ENCODE measurements at places on chromosomes 2 and 18.

DNA sequence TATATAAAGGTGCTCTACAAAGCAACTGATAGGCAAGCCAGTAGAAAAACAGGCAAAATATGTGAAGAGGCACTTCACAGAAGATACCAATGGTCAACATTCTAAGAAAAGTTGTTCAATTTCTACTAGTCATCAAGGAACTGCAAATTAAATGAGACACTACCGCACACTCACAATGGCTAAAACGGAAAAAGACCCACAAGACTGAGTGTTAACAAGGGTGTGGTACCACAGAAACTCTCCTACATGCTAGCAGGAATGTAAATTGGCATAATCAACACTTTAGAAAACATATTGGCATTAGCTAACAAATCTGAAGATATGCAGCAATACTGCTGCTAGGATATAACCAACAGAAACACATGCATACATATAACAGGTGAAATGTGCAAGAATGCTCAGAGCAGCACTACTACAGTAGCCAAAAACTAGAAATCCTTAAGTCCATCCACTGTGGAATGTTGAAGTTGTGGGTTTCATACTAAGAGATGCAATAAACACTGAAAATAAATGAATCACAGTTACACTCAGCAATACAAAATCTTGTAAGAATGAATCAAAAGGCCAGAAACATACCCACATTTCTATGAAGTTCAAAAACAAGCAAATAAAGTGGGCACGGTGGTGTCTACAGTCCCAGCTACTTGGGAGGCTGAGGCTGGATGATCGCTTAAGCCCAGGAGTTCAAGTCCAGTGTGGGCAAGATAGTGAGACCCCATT lies 9.2 kb downstream of the RNU4ATAC start:
- DNase-seq = no peak

- no peak for DNase-seq
Observed at GRCh38 chr2:188580738-188581137, 289.1 kb downstream of the GULP1 start.

- DNase-seq = no peak
Observed at GRCh38 chr2:112157472-112157871, 19.3 kb downstream of the FBLN7 start.

DNA sequence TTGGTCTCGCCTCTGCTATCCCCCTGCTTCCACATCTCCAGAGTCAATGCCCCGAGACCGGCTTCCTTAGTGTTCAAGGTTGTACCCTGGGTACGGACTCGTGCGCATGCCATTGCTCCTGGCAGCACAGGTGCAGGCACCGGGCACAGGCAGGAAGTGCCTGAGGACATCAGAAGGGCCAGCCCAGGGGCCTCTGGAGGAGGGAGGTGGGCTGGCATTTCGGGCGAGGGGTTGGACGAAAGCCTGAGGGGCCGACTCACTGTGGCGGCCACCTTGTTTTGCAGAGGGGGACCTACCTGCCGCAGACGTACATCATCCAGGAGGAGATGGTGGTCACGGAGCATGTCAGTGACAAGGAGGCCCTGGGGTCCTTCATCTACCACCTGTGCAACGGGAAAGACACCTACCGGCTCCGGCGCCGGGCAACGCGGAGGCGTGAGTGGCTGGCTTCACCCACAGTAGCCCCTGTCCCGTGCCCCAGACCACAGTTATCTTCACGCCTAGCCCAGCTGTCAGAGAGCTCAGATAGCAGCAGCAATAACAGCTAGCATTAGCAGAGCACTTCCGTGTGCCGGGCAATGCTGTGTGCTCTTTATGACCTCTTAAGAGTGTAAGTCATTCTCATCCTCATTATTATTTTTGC lies 12.5 kb downstream of the ITM2C start:
- DNase-seq = no peak

- DNase-seq = no peak
Observed at GRCh38 chr18:8856212-8856611, 150.9 kb downstream of the MTCL1 start.

- no peak for DNase-seq
Observed at GRCh38 chr18:28366676-28367075, 189.7 kb upstream of the CDH2 start.

DNA sequence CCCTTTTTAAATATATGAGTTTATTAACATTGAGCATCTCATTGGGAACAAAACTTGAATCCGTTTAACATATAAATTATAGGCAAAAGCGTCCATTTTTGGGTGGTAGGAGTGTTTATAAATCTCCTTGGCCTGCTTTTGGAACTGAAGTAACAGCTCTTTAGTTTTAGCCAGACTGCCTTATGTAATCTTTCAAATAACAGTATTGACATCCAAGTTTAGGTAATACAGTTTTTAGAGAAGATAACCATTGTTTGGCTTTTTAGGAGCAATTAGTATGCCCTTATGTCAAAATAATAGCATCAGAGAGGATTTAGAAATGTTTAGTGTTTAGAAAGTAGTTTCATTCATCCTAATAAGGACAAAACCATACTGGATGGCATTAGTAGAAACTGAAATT lies 361.9 kb downstream of the ARHGAP15 start:
- DNase-seq = no peak

DNA sequence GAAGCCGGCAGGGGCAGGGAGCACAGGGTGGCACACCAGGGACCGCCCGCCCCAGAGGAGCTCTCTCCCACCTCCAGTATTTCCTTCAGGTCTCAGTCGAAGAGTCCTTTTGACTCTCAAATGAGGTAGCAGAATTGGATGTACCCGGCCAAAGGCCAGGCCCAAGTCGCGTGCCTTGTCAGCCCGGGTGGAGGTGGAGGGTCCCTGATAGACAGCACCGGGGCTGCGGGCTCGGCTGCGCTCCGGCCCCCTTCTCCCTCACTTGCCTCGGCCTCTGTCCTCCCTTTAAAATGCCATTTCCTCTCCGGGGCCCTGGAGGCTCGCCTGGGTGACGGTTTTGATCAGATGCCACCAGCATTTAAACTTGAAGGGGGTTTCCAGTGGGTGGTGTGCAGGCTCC lies 198.9 kb upstream of the SOX11 start:
- no peak for DNase-seq

- no peak for DNase-seq
Observed at GRCh38 chr2:173829727-173830126, 135.4 kb downstream of the SP3 start.

GRCh38 chr2:51420511-51420910 lies 388.6 kb upstream of the NRXN1 start:
- no peak for DNase-seq

GRCh38 chr2:160457588-160457987 lies 36.0 kb downstream of the RBMS1 start:
- DNase-seq = no peak

GRCh38 chr2:146870691-146871090 lies 974.1 kb upstream of the ACVR2A start:
- no peak for DNase-seq

- no peak for DNase-seq
Observed at GRCh38 chr2:102942107-102942506, 180.3 kb downstream of the TMEM182 start.

- no peak for DNase-seq
Observed at GRCh38 chr2:185862657-185863398, 124.2 kb downstream of the FSIP2 start.

- DNase-seq = no peak
Observed at GRCh38 chr2:122237450-122237849, 482.0 kb downstream of the TSN start.

- DNase-seq = no peak
Observed at GRCh38 chr18:36825526-36825925, 3.3 kb downstream of the TPGS2 start.

DNA sequence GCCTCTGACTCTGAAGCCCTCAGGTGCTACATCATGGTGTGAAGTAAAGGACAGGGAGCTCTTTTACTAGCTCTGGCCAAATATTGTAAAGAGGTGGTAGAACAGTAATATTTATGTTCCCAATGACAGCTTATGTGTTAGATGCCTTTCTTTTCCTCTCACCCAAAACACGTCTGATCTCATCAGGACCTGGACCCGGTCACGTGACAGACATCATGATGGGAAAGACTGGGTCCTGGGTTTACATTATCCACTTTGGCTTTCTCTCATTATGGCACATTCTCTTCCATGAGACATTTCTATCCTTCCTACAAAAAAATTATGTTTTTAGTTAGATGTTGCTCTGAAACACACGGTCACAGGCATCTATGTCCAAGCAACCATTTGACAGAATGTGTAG lies 548.7 kb upstream of the CDH7 start:
- DNase-seq = no peak

- no peak for DNase-seq
Observed at GRCh38 chr2:235418918-235419317, 74.9 kb upstream of the AGAP1 start.

GRCh38 chr2:220856486-220856885 lies 715.6 kb downstream of the EPHA4 start:
- DNase-seq = no peak

DNA sequence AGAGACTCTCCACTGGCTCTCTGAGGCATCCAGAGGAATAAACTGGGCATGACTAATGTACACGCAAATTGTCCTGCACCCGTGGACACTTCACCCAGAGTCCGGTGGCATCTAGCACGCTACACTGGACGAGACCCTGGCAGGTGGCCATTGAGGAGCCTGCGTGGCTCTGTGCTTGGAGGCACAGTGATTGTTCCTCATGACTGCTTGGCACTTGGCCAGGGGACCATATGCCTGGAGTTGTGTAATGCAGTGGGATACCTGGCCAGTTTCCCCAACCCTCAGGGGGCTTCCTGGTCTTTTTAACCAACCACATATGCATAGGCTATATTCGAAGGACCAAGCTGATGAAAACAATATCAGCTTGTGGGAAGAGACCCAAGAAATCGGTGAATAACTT lies 66.6 kb downstream of the MTCL1 start:
- DNase-seq = no peak

GRCh38 chr2:20641123-20641985 lies 9.5 kb downstream of the HS1BP3 start:
- no peak for DNase-seq

DNA sequence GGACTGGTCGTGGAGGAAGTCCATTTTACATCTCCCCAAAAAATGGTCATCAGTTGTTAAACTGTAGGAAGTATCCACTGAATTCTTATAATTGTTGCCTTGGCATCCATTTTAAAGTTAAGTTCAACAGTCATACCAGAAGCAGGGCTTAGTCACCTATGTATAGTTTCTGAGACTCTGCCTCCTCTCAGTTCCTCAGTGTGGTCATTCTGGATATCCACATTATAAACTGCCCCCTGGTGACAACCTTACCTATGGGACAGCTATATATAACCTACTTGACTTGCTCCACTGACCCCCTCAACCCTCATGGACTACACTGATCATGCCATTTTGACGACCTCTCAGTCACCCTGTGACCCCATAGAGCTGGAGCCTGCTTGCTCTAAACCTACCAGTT lies 617.0 kb downstream of the LRP1B start:
- DNase-seq = no peak

- DNase-seq = no peak
Observed at GRCh38 chr18:9762526-9762925, 54.4 kb downstream of the RAB31 start.

GRCh38 chr2:138620431-138620830 lies 118.9 kb downstream of the SPOPL start:
- no peak for DNase-seq

DNA sequence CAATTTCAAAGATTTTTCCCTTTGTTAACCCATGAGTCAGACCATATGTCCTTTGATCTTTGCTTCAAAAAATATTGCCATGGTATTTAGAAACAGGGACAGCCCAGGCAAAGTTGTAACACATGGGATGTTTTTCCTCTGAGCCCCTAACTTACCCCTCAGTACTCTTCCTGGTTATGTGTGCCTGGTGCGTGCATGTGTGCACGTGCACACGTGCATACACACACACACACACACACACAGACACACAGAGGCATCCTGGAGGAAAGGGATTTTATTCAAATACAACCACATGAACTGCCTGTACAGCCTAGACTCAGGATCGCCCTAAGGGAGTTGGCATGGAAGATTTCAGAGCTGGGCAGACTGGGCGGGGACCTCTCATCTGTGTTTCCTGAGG lies 5.1 kb downstream of the AFF3 start:
- DNase-seq = no peak

- DNase-seq = no peak
Observed at GRCh38 chr2:190343089-190343535, 277 bp upstream of the INPP1 start.

DNA sequence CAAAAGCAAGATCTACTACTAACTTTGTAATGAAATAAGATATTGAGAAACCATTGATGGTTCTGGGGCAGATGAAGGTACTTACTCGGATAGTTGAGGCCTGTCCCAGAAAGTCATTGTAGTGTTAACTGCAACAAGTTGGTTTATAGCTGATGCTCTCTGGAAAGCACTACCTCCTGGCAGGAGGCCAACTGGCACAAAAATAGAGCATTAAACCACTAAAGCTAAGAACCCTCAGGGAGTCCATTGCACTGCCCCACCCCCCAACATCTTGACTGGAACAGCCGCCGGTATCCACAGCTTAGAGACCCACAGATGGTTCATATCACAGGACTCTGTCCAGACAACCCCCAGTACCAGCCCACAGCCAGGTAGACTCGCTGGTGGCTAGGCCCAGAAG lies 552.5 kb upstream of the CRIM1 start:
- DNase-seq = no peak

DNA sequence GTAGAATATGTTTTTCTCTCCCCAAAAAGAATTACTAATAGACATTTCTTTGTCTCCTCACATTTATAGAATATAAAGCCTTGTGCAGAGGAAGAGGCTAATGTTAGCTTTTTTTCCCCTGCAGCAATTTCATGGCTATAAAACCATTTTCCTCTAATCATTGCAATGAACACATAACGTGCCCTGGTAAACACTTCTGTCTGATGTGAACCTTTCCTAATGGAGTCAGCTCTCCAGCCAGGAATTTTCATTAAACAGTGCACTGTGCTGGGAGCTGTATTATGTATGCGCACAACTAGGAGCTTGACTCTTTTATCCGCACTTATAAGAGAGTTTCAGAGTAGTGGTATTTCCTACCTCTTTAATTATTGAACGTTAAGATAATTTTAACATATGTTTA lies 63.9 kb upstream of the SPATS2L start:
- no peak for DNase-seq

DNA sequence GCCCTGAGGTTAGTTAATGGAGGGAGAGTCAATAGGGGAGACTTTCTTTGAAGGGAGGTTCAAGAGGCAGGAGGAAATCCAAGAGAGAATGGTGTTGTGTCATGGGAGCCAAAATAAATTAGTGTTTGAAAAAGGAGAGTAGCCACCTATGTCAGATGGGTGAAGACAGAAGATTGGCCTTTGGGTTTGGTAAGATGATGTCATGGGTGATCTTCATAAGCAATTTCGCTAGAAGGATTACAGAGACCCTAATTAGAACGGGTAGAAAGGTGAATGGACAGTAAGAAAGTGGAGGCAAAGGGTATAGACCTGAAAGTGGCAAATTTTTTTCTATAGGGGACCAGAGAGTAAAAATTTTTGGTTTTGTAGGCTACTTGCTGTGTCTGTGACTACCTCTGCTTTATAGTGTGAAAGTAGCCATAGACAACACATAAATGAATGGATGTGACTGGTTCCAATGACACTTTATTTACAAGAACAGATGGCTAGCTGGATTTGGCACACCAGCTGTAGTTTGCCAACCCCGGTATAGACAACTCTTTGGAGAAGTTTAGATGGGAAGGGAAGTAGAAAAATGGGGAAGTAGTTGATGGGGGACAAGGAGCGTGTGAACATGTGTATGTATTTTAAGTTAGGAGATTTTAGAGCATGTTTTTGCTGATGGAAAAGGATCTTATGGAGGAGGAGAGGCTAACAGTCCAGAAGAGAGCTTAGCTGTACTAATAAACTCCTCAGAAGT lies 9.3 kb downstream of the STAMBP start:
- DNase-seq = no peak

All from endothelial cell (in vitro differentiated cells).